ENCODE measurements at places on chromosomes 5 and 9.

- DNase-seq = no peak
These were observed 54.4 kb downstream of the EBF1 start for GRCh38 chr5:159045165-159045811.

DNA sequence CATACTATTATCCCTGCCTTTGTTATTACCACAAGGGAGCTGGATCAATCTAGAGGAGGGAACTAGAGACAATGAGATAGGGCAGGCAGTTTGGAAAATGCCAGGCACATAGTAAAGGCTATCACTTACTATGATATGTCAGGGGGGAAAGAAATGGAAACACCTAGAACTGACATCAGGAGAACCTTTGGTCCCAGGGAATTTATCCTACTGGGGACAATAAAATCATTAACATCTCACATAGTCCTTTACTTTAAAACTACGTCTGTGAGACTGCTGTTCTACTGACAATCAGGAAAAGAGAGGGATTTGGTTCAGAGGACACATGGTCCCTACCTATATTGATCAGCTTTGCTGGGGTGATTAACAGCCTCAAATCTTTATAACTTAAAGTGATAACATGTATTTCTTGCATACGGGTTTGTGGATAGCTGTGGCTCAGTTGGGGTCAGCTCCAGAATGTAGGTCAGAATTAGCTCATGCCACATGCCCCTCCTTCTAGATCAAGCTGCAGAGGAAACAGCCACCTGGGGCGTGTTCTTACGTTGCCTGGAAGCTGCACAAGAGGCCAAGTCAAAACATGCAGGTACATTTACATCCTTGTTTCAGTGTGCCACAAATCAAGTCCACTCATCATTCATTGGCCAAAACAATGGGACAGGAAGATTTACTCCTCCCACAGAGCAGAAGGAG, 43.9 kb upstream of the ALDOB start:
- no peak for DNase-seq

DNA sequence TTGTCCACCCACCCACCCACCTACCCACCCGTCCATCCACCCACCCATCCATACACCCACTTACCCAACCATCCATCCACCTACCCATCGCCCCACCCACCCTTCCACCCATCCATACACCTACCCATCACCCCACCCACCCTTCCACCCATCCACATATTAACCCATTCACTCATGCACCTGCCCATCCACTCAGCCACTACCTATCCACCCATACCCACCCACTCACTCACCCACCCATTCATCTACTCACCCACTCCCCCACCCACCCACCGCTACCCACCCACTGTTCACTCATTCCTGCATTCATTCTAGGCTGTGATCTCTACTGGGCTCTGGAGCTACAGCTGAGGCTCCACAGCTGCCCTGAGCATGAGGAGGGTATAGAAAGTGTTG, 117.5 kb upstream of the LMX1B start:
- no peak for DNase-seq

DNA sequence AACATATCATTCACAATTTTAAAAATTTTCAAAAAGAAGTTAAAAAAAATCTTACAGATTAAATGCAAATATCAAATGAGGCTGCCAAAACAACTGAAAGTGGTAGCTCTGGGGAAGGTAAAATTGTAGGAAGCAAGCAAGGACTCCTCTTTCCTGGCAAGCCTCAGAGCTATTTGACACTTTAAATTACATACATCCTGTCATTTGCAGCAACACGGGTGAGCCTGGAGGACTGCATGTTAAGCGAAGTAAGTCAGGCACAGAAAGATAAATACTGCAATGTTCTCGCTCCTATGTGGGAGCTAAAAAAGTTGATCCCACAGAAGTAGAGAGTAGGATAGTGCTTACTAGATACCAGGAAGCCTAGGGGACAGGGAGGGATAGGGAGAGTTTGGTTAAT, 58.0 kb downstream of the LPAR1 start:
- DNase-seq = no peak

- no peak for DNase-seq
These were observed 75.0 kb upstream of the TRIO start for GRCh38 chr5:14068136-14068535.

DNA sequence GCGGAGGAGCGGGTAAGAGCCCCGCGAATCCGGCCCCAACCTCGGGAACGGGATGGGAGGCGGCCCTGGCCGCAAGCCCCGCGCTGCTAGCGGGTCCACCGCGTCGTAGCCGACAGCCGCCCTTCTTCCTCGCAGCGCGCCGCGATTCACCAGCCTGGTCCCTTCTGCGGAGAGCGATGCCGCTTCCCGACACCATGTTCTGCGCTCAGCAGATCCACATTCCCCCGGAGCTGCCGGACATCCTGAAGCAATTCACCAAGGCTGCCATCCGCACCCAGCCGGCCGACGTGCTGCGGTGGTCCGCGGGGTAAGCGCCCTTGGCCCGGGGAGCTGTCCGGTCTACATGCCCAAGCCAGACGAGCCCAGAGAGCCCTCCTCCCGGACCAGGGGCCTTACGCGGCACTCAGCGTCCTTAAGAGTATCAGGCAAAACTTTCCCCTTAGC, 335 bp downstream of the ROPN1L start:
- no peak for DNase-seq

DNA sequence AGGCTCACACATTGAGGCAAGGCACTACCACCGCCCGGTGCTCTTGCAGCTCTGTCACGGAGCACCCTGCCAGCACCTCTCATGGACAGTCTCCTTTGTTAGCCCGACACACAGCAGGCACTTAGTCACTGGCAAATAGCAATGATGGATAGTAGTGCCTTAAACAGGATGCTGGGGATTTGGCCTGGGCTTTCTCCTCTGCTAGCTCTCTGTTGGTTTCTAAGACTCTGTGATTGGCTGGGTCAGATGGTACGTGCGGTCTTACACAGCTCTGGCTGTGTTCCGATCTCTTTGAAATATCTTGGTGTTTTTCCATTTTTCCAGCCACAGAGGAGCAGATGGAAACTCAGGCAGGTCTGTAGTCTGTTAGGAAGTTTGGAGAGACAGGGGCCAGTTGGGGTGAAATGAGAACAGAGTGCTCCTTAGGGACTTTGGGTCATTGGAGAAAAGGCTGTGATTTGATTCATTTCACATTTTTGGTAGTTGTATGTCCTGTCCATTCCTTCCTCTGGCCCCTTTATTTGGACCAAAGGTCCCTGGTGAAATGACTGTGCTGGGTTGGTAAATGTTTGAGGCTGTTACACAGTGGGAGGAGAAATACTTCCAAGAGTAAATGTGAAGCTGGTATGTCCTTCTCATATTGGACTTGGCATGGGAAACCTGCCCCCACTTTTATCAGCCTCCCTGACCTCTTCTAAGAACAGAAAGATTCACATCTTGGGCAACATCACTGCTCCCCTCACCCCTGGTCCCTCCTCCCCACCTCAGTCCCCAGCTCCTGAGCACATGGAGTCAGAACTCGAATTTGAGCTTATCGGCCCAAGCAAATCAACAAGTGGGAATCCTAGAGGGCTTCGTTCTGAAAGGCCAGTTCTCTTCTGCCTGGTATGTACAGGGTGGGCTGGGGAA, 3.4 kb downstream of the SMIM3 start:
- DNase-seq = no peak

GRCh38 chr5:176889321-176890280, 9.5 kb downstream of the HK3 start:
- no peak for DNase-seq

GRCh38 chr9:36129139-36129538, 7.4 kb upstream of the GLIPR2 start:
- DNase-seq = no peak

Data from liver (tissue), 10 donors.